ENCODE measurements at places on chromosomes 1 and 21.

DNA sequence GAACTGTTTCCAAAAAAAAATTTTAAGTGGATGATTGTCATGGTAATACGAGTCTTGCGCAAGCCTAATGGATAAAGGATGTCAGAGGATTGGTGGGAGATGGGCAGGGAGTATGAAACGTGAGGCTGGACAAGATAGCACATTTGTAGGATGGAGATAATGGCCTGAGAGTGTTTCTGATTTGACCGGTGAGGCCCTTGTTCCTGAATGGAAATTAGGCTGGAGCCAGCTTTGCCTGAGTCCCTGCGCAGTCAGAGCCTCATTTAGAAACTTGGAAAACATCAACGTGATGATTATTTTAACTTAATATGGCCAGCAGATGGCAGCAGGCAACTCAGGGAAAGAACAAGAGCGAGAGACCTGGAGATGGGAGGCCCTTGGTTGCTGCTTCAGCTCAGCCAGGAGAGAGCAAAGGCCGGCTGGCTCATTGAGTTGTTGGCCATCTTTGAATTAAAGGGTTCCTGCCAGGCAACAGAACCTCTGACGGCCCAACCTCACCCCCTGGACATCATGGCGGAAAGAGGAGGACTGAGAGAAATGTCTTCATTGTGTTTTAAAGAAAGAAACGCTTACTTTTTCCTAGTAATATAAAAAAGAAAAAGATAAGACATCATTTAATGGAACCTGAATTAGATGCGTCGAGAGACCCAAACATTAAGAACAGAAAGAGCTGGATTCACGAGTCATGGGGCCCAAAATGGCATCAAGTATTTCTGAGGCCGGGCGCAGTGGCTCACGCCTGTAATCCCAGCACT, 80.3 kb downstream of the SELENOF start:
- peak; percentile 25 for DNase-seq

DNA sequence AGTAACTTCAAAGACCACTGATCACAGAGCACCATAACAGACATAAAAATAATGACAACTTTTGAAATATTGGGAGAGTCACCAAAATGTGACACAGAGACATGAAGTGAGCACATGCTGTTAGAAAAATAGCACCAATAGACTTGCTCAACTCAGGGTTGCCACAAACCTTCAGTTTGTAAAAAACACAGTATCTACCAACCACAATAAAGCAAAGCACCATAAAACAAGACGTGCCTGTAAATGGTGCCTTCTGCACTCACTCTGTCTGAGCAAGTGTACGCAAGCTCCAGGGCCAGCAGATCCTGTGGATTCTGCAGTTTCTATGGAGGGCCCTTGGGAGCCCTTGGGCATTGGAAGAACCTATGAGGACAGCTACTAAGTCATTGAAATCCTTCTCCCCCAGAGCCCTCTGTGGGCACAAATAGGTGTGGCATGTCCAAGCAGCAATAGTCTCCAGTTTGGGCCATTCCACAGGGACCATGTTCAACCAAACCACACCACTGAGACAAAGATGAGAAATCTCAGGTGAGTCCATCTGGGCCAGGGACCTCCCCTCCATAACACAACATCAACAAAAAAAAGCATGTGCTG, 116.9 kb upstream of the RAB4A start:
- no peak for DNase-seq

GRCh38 chr1:209205039-209205438, 378.5 kb upstream of the CAMK1G start:
- DNase-seq = no peak

DNA sequence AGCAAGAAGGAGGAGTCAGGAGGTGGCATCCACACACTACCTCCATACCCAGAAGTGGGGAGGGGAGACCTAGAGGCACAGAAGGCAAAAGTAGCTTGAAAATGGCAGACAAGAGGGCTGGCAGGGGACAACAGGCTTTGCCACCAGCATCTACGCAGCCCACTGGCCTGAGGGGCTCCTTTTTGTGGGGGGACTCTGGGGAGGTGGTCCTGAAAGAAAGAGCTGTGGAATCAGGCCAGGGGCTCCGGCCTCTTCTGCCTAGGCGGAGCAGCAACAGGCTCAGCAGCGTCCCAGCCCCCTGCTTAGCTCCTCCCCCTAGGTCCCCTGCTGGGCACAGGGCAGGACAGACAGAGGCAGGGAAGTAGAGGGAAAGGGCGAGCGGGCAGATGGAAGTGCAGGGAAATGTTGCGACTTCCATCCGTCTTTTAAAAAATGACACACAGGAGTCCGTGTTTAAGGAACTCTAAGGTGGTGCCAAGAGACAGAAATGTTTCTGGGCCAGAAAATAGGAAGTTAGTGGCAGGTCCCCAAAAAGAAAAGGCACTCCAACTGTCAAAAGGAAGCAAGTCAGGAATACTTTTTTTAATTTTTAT, 10.0 kb upstream of the LEFTY2 start:
- DNase-seq = no peak

GRCh38 chr1:164228928-164229327, 330.1 kb upstream of the PBX1 start:
- DNase-seq = no peak

DNA sequence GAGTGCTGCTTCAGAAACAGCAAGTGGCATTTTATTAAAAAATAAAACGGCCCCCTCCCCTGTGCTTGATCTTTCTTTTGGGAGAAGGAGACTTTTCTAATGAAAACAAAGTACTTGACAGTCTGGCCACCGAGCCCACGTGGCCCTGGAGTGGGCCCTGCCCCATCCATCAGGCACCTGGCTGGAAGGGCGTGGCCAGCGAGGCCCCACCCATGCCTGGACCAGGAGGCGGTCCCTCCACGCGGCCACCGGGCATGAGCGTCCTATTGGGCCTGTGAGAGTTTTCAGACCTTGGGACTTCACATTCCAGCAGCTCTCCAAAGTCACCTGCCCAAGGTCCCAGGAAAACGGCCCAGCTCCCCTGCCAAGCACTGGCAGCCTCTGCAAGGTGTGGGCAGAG, 144.7 kb downstream of the CASZ1 start:
- DNase-seq = no peak

- DNase-seq = no peak
Observed at GRCh38 chr21:42779431-42779861, 99.9 kb downstream of the WDR4 start.

DNA sequence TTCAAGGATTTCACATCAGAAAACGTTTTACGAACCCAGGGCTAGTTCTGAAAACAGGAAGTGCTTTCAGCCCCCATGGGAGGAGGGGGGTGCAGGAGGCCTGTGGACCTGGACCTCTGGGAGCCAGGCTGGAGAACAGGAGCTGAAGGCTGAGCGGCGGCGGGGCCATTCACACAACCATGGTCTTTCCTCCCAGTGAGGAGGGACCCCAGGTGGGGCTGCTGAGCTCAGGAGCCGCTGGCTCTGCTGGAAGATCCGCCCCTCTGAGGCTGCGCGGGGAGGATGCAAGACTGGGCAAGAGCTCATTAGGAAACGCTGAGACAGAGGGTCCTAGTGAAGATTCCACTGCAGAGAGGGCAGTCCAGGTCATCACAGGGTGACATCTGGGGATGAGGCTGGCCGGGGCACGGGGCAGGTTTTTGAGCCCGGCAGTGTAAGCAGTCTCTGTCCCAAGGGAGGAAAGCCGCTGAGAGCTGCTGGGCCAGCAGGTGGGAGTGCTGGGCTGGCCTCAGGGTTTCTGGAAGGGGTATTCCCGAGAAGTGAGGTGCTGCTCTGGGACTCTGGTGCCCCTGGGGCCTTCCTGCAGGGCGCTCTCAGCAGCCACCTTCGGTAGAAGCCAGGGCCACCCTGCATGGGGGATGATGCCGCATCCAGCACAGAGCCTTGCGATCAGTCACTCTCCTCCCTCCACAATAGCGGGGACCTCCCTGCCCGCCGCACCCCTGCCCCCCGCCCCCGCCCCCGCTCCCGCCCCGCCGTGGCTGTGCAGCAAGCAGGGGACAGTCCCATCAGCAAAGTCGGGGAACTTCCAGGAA, 7.5 kb downstream of the MX2 start:
- peak; percentile 24 for DNase-seq

DNA sequence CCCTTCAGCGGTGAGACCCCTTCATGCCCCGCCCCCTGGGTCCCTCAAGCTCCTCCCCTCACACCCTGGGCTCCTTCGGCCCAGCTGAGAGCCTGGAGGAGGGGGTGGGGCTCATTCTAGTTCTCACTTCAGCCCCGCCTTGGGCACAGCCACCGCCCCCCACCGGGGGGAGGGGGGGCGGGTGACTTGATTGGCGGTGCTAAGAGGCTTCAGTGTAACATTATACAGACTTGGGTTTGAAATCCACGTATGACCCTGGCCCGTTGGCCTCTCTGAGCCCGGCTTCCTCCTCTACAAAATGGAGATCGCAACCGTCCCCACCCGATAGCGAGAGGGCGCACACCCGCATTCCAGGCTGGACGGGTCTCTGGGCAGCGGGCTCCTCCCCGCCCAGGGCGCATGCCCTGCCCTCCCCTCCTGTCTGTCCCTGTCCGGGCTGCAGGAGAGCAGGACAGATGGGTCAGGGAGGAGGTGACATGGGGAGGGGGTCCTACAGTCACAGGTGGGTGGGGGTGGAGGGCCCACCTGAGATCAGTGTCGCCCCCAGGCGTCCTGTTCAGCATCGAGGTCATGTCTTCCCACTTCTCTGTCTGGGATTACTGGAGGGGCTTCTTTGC, 5.1 kb downstream of the CLCNKB start:
- peak; percentile 14 for DNase-seq

DNA sequence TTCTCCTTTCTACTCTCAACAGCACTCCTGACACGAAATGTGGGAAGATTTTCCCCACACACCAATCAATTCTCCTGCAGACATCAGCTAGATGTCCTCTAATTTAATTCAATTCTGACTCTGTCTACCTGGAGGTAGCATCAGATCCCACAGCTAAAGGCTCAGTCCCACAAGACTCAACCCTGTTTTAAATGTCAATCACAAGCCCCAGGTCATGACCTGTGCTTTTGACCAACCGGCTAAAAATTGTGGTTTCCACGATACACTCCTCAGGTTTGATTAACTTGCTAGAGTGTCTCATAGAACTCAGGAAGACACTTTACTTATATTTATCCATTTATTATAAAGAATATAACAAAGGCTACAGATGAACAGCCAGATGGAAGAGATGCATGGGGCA, 27.4 kb downstream of the IL23R start:
- no peak for DNase-seq

- DNase-seq = no peak
Observed at GRCh38 chr1:107762751-107763390, 202.1 kb downstream of the VAV3 start.

DNA sequence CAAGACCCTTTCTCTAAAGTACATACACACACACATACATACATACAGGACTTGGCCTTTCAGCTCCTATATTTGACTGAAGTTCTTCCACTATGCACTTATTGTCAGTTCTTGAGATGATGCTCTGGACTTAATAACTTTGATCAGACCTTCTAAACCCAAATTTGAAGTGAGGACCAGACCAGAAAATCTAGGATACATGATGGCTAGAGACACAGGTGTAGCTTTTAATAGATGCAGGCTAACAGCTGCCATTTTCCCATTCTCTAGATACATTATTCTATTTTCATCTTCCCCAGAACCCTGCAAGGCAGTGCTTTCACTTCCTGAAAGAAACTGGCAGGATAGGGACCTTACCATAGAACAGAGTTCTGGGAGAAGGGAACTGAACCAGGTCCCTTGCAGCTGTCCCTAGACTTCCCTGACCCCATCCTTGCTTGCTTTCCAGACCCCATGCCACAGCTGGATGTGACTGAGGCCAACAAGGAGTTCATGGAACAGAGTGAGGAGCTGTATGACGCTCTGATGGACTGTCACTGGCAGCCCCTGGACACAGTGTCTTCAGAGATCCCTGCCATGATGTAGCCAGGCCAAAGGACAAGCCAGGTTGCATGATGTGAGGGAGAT, 14.9 kb upstream of the RAB42 start:
- DNase-seq = no peak
